ENCODE measurements at places on chromosomes 5 and 9.

DNA sequence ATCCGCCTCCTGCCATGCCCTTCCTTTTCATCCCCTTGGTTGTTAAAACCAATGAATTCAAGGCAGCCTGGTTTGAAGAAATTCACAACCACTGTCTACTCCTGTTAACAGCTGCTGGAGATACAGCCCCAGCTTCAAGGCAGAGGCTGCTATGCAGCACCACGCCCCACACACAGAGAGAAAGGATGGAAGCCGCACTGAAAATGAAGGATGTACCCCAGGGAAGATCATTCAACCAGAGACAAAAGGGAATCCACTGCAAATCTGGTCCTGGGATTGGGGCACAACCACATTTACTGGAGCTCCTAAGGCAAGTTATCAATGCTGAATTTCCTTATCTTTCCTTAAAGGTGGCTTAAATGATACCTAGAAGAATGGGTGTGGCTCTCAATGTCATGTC, 58.7 kb downstream of the DPYSL3 start:
- DNase-seq, result no peak

GRCh38 chr5:102865171-102865509, 110.0 kb downstream of the PAM start:
- no peak for DNase-seq

DNA sequence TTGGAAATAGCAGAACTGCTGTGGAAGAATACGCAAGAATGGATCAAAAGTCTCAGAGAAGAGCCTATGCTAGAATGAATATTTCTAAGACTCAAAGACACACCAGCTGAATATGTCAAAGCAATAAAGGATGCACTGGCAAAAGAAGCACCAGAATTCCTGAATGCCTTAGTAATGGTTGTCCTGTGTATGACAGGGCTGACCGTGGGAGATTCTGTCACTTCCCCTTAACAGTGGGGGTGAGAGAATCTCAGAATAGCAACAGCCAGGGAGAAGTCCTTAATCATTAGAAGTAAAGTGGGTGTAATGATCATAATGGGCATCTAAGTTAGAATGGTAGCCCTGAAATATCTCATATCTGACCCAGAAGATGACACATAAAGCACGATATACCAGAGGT, 14.6 kb upstream of the PRR16 start:
- no peak for DNase-seq

GRCh38 chr5:89324990-89325389, 442.0 kb upstream of the MEF2C start:
- DNase-seq, result no peak

DNA sequence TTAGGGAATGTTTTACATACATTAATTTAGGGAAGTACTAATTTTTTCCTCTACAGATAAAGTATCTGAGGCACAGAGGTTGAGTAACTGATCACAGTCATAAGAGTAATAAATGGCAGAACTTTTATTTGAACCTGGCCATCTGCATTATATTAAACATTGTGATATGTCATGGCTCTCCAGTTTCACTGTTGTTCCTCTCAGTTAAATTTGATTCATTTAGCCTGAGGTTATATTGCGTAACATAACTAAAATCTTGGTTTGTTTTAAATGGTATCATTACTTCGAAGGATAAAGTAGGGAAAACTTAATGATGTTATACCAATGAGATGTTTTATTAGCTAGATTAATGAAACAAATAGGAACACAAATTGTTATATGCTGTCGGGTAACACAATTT, 284.4 kb downstream of the KDM4C start:
- no peak for DNase-seq

All from hypothalamus (tissue), 51 donors.